MV-4-11 (cell line): ENCODE measurements at places on chromosomes 13 and 19.

- no peak for DNase-seq
Measured at GRCh38 chr19:16463991-16464575, 7.7 kb downstream of the EPS15L1 start.

- peak; percentile 84 for DNase-seq
Measured at GRCh38 chr19:33261511-33262189, 36.0 kb upstream of the SLC7A10 start.

DNA sequence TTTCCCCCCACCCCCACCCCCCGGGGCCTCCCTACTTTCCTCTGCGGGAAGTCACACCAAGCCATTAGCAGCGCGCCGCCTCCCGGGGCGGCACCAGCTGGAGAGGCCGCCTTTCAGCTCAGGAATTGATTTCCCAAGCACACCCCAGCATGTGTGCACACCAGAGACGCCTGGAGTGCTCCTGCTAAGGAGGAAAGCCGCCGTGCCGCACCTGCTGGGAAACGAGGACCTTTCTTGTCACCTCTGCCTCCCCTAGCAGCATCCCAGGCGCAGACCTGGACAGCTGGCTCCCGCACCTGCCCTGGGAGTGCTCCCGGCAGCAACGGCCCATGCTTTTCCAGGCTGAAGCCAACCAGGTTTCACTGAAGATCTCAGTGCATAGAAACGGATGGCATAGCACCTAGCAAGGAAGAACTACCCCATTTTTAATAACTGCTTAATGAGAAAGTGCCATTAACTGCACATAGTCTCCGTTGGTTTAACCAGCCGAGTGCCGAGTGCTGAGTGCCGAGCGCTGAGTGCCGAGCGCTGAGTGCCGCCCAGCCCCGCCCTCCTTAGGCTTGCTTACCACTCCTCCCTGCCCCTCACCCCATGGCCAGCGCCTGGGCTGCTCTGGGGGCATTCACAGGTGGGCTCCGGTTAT lies 165.0 kb downstream of the USP12 start:
- no peak for DNase-seq

DNA sequence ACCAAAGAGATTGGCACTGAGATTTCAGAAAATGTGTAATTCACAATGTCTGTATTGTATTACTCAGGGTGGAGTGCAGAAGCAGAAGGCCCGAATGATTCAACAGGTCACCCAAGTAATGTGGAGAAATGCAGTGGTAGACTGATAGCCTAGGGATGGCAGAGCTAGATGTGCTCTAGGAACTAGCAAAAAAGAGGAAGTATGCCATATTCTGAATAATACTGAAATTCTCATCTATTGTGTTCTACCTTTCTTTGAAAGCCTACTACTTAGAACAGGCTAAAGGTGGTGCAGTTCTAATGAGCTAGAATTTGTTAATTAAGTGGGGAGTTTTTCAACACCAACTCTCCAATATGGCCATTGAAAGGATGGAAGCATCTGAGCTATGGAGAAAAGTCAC lies 1449.8 kb upstream of the MIR17HG start:
- DNase-seq, result peak; percentile 80

GRCh38 chr19:33339016-33339984 lies 34.2 kb upstream of the CEBPG start:
- DNase-seq, result peak; percentile 32

DNA sequence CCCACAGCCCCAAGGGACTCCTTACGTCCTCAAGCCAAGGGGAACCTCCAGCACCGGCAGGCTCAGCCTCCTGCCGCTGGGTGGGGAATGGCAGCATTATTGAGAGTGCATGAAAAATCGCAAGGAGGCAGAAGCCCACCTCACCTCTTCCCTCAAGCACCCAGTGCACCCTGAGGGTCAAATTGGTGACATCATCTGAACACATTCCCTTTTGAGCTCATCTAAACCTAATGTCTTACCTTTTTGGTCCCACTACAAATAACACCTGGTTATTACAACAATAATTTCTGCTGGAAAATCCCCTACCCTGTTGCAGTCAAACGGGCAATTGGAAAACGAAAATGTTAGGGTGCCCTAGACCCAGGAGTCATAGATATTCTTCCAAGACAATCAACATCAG lies 12.2 kb upstream of the POP4 start:
- DNase-seq, result no peak

DNA sequence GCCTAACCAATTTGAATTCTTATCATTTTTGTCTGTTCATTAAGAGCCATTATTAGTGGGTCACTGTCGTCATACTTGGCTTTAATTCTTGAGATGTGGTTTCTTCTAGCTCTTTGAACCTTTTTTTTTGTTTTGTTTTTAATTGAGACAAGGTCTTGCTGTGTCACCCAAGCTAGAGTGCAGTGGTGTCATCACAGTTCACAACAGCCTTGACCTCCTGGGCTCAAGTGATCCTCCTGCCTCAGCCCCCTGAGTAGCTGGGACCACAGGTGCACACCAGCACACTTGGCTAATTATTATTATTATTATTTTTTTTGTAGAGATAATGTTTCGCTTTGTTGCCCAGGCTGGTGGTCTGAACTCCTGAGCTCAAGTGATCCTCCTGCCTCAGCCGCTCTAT lies 25.8 kb upstream of the LDLR start:
- DNase-seq, result no peak

DNA sequence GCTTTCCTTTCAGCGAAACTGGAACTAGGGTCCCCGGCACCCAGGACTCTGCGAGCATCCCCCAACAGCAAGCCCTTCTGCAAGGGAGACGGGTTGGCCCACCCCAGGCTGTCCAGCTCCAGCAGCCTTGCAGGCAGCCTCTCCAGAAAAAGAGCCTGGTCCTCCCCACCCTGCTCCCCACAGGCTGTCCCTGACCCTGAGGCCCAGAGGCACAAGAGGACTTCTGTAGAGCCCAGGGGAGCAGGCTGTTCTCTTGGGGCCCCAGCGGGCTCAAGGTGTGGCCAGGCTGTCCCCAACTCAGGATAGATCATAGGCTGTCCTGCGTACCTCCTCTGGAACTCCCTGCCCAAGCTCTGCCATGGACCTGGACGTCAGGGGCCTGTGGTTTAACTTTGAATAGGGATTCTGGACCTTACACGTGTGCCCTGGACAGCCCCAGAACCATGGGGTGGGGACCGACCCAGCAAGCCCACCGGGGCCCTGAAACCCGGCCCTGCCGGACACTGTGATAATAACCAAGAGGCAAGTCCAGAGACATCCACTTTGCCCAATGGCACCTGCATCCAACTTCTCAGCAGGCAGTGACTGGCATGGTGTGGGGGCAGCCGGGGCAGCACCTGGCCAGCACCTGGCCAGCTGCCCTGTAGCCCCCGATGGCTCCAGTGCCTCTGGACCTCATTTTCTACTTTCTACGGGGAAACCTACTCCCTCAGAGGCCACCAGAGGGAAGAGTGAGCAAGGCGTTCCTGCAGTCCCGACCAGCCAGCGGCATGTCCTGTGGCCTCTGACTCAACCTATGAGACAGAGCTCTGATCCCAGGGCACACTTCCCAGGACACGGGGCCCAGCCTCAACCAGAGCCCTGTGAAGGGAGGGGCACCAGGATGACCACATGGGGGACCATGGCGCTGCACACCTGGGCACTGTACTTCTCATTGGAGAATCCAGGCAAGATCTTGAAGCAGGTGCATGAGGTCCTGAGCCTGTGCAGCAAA lies 50.9 kb upstream of the TPM4 start:
- DNase-seq, result peak; percentile 63

DNA sequence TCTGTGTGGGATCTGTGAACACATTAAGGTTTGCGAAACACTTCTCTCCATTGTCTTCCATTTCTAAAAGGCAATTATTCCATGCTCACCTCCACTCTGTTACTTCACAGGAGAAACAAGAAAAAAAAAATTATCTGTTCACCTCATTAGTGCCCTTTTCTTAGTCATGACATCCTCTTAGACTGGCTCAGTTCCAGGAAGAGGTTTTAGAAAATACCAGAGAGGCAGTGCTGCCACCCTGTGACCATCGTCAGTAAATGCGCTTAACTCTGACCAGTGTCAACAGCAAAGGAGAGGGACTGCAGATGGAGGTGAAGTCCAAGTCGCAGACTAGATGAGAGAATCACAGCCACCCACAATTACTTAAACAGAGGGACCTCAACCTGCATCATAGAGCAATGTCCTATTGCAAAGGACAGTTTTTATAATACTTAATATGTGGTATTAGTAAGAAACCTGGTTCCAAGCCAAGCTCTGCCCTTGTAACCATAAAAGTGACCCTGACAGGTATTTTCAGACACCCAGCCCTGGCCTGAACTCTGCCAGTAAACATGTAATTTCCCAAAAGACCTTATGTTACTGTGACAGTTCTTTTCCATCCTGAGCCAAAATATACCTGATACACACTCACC lies 19.4 kb downstream of the CEACAM21 start:
- peak; percentile 90 for DNase-seq

- peak; percentile 60 for DNase-seq
Measured at GRCh38 chr19:8505680-8506401, 3.4 kb upstream of the PRAM1 start.

DNA sequence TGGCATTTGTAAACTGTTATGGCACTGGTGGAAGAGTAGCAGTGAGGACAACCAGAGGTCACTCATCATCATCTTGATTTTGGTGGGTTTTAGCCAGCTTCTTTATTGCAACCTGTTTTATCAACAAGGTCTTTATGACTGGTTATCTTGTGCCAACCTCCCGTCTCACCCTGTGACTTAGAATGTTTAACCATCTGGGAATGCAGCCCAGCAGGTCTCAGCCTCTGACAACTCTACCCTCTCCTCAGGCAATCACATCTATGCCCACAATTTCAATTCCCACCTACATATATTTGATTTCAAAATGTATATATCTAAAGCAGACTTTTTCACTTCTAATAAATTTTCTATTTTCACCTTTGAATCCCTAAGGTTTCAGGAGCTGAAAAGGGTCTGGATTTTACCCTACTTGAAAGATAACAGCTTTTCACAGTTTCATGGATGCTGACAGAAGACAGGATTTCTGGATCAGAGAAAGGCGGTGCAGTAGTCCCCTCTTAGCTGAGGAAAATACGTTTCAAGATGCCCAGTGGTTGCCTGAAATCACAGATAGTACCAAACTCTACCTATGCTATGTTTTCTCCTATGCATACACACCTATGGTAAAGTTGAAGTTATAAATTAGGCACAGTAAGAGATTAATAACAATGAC lies 1171.8 kb downstream of the DIAPH3 start:
- DNase-seq, result no peak

DNA sequence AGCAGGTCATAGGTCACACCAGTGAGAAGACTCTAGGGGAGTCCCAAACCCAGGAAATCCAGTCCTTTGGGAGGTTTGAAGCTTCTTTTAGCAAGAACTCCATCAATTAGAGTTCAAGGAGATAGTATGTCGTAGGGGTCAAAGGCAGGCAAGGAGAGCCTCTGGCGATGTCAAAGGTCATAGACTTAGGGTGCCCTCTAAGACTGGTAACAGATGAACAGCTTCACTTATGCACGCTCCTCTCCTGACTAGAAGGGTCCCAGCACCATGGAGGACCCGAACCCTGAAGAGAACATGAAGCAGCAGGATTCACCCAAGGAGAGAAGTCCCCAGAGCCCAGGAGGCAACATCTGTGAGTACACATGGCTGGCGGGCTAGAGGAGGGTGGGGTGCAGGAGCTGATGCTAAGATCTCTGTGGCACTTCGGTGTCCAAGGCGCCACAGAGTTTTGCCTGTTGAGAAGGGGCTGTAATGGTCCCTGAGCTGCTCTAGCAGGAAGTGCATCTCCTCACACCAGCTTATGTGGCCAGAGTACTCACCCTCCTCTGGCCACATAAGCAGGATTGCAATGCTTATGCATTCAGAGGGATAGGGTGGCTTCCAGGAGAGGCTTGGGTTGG lies 557 bp downstream of the ZNF576 start:
- no peak for DNase-seq

- no peak for DNase-seq
Measured at GRCh38 chr13:97944396-97945029, 9.0 kb upstream of the IPO5 start.

DNA sequence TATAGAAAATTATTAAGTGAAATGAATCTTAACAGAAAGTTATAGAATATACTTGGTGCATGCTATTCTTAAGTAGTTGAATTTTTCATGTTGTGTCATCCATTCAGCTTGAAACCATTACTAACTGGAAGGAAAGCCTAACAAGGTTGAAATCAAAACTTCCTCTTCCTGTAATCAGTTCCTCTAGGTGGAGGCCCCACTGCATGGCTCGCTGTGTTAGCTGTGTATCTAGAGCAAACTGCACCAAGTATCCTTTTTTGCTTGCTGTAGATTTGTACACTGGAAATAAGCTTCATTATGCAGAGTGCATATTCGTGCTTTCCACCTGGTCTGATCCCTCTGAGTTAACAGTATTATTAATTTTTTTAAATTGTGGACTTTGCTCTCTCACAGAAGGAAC lies 1146.1 kb downstream of the EFNB2 start:
- DNase-seq, result peak; percentile 33

- peak; percentile 37 for DNase-seq
Measured at GRCh38 chr13:40536443-40537113, 129.9 kb downstream of the FOXO1 start.

DNA sequence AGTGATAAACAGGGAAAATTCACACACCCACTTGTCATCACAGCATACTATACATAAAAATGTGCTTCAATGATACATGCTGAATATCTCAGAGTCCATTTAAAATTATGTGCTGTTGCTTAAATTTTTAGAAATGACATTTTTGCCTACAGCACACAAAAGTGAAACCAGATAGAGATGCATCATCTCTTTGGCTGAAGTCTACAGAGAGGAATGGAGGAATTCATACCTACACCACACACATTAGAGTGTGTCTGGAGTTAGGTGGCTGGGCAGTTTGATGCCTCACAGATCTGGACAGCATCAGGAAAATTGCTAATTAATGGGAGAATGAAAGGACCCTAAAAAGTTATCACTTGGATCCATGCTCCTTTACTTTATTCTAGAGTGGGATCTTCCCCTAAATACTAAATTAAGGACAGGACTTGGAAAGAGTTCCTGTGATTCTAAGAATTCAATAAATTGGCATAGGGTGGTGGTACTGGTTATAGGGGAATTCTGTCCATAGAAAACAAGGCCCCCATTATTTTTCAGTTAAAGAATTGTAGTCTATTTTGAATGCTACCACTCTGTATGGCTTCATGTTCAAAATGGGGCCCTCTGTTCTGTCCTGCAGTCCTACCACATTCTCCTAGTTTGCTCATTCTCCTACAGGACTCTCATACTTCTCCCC lies 41.3 kb downstream of the RCBTB2 start:
- no peak for DNase-seq

- DNase-seq, result no peak
Measured at GRCh38 chr13:90709319-90709718, 638.2 kb upstream of the MIR17HG start.

GRCh38 chr13:92843549-92843948 lies 383.1 kb upstream of the GPC6 start:
- DNase-seq, result no peak

GRCh38 chr13:44576351-44577235 lies 463 bp upstream of the TSC22D1 start:
- DNase-seq, result no peak

GRCh38 chr13:73168953-73169401 lies 110.2 kb downstream of the KLF5 start:
- DNase-seq, result no peak
